ENCODE measurements at places on chromosomes 16 and 17.

GRCh38 chr16:4200000-4200780 is 41.7 kb downstream of the SRL start:
- DNase-seq = no peak

GRCh38 chr17:13728781-13729180 is 127.1 kb upstream of the HS3ST3A1 start:
- DNase-seq = no peak

DNA sequence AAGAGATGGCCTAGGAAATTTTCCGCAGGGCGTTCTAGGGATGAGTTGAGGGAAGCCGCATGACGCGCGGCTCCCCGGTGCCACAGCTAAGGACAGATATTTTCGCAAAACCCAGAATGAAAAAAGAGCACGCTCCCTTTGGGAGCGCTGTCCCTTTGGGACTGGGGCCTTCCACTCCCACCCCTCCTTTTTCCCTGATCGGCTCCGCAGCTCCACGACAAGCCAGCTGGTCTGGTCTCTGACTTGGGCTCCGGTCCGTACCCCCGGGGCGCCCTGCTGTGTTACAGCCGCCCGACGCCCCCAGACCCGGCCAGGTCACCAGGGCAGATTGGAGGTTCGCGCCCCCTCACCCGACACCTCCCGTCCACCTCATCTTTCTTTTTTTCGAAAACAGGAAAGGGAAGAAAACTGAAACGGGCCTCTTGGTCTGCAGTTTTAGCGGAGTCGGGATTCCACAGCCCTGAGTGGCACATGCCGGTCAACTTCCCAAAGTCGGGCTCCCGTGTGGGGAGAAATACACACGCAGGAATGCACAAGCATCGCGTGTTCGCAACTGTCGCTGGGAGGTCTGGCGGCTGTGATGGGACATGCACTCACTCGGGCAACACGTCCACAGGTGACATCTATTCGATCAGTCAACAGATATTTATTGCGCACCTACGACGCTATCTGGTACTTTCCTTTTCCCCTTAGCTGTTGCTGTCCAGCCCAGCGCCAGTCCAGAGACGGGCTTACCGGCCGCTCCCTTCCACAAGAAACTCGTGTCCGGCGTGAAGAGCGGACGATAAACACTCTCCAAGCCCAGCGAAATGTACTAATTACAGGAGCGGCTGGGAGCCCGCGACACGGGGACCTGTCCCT is 3.9 kb upstream of the SOX9 start:
- no peak for DNase-seq

DNA sequence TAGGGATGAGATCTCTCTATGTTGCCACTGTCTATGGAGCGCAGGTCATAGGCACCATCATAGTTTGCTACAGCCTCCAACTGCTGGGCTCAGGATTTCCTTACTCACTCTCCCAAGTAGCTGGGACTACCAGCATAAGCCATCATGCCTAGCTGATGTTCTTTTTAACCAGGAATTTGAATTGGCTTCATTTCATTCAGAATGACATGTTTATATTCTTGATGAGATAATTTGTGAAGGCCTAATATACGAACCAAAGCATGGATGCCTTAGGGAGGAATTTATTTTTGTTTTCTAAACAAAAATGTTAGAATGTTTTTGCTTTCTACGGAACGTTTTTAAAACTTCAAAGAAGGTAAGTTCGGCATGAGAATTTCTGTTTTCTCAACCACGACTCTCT is 71.6 kb downstream of the HS3ST3B1 start:
- no peak for DNase-seq

DNA sequence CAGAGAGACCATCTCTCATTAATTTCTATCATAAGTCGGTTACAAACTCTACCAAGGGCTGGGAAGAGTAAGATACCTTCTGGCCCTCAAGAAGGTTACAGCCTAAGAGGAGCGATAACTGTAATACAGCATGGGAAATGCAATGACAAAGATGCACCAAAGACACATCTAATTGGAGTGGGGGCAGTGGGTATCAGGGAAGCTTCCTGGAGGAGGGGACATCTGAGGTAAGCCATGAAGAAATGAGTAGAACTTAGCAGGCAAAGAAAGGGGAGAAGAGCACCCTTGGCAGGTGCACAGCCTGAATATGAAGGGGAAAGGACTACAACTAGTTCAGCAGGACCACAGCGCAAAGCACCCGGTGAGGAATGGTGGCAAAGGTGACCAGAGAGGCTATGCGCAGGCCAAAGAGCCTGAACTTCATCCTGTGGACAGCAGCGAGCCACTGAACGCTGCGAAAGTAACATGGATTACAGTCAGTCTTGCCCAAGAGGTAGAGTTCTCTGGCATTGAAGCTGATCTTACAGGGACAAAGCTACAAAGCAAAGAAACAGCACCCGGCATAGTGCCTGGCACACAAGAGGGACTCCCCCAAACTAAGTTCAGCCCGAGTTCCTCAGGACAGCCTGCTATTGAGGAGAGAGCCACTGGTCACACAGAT is 2.8 kb downstream of the TBC1D10B start:
- no peak for DNase-seq

GRCh38 chr16:10530685-10531084 is 49.7 kb downstream of the EMP2 start:
- no peak for DNase-seq

DNA sequence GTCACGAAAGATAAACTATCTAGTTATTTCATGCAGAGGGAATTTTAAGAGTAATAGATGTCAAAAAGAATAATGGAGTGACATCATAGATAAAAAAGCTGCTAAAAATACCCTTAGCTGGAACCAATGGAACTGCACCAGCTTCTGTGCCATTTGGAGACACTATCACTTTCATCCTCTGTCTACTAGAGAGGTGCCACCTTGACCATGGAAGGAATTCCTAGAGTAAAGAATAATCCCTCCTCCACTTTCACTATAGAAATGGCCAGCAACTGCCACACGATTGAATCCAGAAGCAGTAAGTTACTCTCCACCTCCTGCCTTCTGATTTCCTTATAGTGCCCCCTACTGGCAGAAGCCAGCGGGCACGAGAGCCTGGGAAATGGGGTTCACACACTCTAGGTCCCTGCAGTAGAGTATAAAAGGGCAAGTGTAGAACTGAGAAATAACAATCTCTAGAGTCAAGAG is 2.8 kb upstream of the ALDH3A2 start:
- DNase-seq = peak; percentile 32

DNA sequence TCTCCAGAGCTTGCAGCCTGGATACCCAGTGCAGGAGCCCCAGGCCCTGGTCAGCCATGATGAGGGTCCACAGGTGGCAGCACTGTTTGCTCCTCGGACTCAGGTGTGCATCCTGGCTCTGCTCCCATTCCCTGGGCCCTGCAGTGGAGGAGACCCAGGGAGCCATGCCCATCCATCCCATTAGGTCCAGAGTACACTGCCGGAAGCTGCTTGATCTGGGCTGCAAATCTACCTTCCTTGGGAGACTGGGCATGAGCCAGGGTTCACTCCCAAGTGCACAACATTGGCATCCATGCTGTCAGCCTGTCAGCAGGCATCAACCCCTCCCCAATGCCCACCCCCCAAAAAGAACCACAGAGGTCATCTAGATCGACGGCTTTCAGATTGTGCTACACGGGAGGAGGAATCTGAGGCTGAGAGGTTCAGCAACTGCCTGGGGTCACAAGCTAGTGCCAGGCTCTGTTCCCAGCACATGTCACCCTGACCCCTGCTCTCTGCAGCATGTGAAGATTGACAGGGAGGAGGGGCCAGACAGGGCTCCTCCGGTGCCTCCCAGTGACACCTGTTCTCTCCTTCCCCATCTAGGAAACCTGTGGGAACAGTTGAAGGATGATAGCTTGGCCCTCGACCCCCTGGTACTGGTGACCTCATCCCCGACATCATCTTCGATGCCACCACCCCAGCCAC is 15.7 kb downstream of the UNC119 start:
- no peak for DNase-seq

DNA sequence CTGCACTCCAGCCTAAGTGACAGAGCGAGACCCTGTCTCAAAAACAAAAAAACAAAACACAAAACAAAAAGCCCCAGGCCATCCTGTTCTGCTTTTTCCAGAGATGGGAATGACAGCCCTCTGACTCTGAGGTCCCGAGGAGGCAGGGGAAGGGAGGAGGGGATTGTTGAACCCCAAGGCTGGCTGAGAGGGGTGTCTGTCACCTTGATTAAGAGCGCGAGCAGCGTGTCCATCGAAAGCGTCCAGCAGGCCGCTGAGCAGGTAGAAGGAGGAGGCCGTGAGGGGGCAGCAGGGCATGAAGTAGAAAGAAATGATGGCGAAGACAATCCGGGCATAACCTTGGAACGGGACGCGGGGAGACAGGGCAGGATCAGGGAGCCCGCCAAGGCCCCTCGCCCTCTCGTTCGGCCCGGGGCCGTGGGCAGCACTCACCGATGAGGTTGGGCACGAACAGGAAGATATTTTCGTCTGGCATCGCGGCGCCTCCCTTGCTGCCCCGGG is 593 bp downstream of the CDIPT start:
- DNase-seq = no peak

DNA sequence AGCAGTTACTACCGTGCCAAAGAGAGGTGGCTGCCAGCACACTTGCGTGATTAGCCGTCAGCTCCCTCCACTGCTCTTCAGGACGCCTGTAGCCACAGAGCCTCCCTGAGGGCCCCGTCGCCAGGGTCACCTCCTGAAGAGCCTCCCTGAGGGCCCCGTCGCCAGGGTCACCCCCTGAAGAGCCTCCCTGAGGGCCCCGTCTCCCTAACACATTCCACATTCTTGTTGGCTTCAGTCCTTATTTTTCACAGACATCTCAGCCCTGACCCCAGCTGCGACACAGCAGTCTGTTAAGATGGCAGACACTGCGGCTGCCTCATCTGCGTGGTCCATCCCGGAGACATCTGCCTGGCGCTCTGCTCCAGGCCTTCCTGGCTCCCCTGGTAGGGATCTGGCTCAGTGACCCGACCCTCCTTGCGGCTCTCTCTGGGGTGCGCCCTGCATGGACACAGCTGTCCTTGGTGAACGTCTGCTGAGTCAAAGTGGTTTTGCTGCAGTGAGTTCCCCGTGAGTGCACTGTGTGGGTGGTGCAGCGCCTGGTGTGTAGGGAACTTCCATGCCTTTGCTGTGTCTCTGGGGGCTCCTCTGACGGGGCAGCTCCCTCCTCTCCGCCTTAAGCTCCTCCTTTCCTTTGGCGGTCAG is 11.4 kb downstream of the ACSF3 start:
- no peak for DNase-seq

DNA sequence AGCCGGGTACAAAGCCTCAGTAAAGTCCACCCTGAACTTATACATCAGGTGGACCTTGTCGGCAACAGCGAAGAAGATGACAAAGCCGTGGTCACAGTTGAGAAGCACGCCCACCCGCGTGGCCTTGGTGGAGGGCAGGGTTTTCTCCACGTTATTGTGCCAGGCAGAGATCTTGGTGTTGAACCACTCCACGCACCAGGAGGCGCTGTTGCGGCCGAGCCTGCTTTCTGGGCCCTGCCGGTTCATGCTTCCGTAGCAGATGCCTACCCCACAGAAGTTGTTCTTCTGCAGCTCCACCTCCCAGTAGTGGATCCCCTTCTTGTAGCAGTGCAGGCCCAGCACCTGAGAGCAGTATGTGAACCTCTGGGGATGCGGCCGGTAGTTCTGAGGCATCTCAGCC is 22.1 kb downstream of the TRIM25 start:
- DNase-seq = peak; percentile 30

- DNase-seq = no peak
These were observed 699 bp downstream of the MPRIP start for GRCh38 chr17:17042851-17043460.

- no peak for DNase-seq
These were observed 20.5 kb upstream of the SPACA3 start for GRCh38 chr17:32971171-32971570.
